ENCODE measurements at places on chromosomes 1 and 21.

- DNase-seq: no peak
These were observed 150.6 kb downstream of the MRPL39 start for GRCh38 chr21:25456672-25457071.

GRCh38 chr21:46390603-46391545 lies 66.9 kb downstream of the PCNT start:
- DNase-seq: no peak

DNA sequence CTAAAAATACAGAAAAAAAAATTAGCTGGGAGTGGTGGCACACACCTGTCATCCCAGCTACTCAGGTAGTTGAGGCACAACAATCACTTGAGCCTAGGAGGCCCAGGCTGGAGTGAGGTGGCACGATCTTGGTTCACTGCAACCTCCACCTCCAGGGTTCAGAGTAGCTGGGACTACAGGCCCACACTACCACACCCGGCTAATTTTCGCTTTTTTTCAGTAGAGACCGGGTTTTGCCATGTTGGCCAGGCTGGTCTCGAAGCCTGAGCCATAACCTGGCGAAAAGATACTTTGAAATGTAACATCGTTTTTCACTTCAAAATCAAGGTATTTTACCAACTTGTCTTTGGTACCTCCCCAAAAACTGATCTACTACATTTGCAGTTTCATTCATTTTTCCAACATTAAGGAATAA lies 6.1 kb downstream of the GAS5 start:
- no peak for DNase-seq

- no peak for DNase-seq
These were observed 119.4 kb downstream of the NEK7 start for GRCh38 chr1:198276241-198276640.

DNA sequence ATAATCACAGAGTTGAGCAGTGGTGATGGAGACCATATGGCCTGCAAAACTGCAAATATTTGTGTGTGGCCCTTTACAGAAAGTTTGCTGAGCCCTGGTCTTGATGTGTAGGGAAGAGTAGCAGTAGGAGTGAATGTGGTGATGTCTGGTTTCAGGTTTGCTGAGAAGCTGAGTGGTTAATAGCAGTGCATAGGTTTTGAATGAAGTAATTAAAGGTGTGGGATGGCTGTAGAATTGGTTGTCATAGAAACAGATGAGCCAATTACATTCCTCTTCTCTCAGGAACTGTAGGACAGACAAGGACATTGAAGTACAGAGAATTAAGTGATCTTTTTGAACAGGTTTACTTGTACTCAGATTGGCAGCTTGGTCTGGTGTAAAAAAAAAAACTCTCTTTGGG lies 37.4 kb downstream of the PRDM2 start:
- no peak for DNase-seq

DNA sequence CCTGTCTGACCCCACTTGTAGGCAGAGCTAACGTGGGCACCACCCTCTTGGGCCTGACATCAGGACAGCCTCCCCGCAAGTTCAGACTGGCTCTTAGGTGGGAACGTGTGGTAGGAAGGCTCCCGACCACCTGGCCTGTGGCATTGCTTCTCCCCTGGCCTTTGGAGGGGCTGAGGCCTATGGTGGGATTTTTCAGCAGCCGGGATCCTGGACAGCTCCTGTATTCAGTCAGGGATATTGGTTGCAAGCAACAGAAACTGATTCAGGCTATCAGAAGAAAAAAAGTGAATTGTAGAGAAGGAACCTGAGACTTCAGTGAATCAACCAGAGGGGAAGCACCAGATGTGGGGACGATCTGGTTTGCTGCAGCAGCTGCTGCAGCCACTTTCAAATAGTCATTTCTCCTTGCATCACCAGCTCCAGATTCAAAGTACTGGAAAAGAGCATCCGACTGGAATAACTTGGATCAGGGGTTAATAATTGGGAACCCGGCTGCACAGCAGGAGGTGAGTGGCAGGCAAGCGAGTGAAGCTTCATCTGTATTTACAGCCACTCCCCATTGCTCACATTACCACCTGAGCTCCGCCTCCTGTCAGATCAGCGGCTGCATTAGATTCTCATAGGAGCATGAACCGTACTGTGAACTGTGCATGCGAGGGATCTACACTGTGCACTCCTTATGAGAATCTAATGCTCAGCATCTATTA lies 5.9 kb downstream of the RNF186 start:
- no peak for DNase-seq

GRCh38 chr1:93680420-93681100 lies 1.1 kb downstream of the BCAR3 start:
- DNase-seq: no peak

DNA sequence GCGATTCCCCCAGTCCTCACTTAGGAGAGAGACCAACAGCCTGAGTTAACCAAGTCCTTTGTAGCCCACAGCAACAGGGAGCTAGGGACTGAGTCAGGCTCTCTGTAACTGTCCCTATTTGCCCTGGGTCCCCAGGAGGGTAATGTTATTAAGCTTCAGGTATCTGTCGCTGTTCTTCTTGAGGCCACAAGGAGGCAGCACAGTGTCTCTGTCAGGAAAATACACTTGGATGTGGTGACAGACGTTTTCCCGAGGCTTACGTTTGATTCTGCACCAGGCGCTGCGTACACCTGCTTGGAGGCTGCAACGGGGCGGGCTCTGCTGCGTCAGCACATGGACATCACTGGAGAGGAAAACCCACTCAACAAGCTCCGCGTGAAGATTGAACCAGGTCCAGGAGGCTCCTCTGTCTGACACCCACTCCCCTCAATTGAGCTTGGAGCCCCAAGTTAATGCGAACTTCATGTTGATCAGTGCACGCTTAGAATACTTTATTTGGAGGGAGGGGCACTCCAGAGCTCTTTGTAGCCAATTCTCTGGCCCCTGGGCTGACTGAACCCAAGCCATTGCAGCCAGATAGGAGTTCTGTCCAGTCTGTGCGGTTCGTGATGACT lies 10.7 kb upstream of the ELF3 start:
- DNase-seq: no peak

GRCh38 chr1:210598135-210598652 lies 269.5 kb downstream of the HHAT start:
- DNase-seq: no peak

GRCh38 chr1:167342846-167343245 lies 122.2 kb downstream of the POU2F1 start:
- no peak for DNase-seq

GRCh38 chr1:20366056-20366462 lies 75.4 kb downstream of the VWA5B1 start:
- no peak for DNase-seq

Data from stimulated activated CD8-positive, alpha-beta memory T cell treated with anti-CD3 and anti-CD28 coated beads, Interleukin-4, amount 100 ng/mL, for 4 hours (primary cell).